HS-5 (cell line): ENCODE measurements at places on chromosomes 1 and 21.

DNA sequence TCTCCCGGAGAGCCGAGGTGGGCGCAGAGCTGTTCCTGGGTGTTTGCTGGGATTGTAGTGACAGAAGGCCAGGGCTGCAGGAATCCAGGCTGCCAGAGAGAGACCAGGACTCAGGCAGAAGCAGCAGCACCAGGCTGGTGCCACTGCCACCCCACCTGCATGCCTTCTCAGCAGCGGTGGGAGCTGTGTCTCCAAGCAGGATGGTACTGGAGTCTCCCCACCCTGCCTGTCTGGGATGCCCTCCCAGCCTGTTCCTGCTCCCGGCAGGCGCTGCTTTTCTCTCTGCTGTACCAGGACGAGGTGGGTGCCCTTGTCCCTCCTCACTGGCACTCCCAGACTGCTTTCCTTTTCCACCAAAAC, 4.5 kb upstream of the HES4 start:
- no peak for DNase-seq

GRCh38 chr1:203640723-203641502, 14.3 kb downstream of the ATP2B4 start:
- no peak for DNase-seq

DNA sequence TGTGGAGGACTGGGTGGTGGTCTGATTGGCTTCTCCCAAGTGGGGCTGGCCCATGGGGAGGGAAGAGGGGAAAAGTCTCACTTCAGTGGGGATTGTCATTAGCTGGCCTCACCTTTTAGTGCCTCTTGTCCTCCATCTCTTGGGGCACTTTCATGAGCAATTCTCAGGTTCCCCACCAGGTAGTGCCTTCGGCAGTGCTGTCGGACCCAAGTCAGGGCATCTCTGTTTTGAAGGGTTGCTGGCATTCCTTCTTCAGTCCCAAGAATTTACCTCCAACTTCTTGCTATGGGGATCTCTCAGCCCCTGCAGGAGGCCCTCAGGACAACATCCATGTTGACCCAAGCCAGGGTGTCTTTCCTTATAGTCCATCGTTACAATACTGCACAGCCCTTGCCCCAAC, 54.7 kb upstream of the F3 start:
- no peak for DNase-seq

- DNase-seq = no peak
Observed at GRCh38 chr1:42660907-42661500, 2.8 kb downstream of the PPIH start.

DNA sequence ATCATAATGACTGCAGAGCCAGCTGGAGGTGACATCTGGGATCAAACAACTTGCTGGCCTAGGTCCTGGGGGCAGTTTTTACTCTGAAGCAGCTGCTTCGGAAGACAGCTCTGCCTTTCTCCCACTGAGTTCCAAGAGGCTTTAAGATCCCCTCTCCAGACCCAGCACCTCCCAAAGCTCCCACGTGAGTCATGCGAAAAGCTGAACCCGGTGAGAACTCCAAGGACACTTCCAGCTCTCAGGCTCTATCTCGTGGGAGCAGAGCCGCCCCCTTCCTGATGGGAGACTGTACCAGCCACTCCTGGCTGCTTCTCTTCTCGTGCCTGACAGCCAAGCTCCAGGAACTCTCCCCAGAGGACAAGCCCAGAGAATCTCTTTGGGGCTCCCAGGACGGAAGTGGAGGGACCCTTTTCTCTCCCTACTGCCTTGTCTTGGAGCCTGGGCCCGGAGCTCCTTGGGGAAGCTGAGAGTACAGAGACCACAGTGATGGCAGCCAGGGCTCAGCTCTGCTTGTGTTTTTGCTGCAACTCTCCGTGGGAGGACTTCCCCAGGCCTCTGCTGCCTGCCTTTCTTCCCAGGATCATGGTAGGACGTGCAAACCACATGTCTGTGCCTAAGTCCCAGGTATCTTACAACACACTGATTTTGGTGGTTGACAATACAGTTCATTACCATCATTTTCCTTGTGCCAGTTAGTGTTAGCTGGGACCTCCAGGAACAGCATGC, 40.6 kb downstream of the STUM start:
- no peak for DNase-seq

DNA sequence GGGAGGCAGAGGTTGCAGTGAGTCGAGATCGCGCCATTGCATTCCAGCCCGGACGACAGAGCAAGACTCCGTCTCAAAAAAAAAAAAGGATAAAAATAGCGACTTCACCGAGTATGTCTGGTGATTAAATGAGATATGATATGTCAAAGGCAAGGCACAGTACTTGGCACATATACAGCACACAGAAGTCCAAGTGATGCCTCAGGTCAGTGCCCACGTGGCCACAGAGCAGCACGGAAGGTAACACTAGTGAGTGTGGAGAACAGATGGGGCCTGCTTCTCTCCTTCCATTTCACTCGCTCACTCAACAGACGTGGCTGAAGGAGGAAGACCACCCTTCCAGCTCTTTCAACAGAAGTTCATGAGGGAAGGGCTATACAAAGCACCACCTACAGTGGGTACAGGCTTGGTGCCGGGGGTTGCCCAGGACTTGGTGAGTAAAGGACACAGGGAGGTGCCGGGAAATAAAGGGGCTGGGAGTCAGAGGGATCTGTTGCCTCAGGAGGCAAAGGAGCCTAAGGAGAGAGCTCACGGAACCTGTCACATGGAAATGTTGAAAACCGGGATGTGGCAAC, 8.9 kb downstream of the CSRP1 start:
- DNase-seq = no peak

GRCh38 chr1:76066394-76066793, 8.2 kb upstream of the ST6GALNAC3 start:
- peak; percentile 25 for DNase-seq

DNA sequence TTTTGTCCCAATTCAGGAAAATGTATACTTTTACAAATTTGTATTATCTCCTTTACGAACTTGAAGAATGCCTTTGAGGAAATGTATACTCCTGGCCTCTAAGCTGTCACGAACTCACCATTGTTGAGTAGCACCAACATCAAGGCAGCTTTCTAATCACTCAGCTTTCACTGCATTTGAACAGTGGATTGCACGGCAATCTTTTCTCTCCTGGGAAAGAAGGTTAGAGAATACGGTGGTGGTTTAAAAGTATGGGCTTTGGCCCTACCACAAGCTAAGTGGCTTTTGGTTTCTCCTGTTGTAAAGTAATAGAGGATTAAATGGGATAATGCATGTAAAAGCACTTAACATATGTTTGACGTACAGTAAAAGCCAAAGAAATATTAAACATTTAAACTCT, 57.8 kb downstream of the CNST start:
- no peak for DNase-seq

DNA sequence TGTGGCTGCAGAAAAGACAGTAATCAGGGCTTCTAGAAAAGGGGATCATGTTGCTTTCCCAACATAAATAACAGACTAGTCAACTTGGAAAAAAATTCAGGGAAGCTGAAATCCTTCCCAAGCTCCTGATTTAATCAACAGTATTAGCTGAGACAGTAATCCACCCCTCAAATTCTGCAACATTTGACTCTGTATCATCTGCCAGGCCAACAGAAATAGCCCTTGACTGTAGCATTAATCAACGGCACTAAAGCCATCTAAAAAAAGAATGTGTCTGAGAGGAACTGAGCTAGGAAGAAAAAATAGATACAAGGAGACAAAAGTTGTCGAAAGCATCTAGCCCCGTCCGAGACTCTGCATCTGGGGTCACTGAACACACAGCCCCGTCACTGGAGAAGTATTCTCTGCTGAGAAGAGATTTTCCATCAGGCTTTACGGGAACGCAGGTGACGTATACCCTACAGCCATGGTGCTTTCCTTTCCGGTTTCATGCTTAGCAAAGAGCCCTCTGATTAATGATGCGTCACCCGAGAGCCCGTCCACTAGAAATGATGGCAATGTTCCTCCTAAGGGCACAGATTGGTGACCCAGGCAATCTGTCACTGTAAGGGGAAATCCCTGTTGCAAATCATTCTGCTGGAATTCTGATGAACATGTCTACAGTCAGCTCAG, 42.1 kb upstream of the TP53BP2 start:
- peak; percentile 99 for DNase-seq

DNA sequence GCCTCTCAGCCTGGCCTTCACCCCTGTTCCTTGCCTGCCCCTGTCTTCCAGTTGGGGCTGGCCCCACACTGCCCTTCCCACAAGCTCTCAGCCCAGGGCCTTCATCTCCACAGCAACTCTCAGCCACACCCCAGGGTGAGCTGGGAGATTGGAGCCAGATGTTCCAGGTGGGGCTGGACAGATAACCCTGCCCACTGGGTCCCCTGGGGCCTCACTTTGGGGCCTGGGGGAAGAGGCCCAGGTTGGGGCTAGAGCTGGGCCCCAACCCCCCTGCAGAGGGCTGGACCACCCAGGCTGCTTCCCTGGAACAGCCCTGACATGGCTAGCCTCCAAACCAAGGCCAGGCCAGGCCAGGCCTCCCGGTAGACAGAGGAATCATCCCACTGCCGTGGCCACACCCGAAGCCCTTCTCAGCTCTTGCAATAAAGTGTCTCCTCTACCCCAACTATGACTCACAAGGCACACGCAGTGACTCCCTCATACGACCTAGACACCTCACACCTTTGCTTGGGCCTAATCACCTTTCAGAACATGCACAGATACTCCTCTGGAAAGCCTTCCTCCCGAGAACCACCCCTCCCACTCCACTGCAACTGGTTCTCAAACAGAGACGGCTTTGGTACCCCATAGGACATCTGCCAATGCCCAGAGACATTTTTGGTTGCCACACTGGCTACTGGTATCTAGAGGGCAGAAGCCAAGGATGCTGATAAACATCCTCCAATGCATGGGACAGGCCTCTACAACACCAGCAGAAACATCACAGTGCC, 22.2 kb downstream of the SLC2A1 start:
- DNase-seq = peak; percentile 79

DNA sequence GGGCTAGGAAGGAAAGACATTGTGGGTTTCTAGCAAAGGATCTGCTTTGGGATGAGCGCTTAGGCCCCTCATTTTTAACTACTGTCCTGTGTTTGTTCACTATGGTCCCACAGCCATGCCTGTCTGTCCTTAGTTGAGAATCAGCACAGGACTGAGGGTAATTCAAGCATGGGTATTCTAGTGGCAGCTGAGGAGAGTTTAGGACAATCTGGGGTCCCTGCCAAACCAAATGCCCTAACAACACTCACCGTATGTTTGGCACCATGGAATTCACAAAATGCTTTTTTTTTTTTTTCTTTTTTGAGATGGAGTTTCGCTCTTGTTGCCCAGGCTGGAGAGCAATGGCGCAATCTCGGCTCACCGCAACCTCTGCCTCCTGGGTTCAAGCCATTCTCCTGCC, 10.4 kb downstream of the ARHGEF11 start:
- no peak for DNase-seq

GRCh38 chr1:6501279-6501813, 9.9 kb upstream of the PLEKHG5 start:
- no peak for DNase-seq

GRCh38 chr1:95088303-95088702, 15.6 kb upstream of the ALG14 start:
- no peak for DNase-seq

GRCh38 chr1:100391675-100392074, 39.4 kb downstream of the CDC14A start:
- DNase-seq = no peak

- no peak for DNase-seq
Observed at GRCh38 chr1:172390683-172391551, 29.6 kb upstream of the C1orf105 start.

DNA sequence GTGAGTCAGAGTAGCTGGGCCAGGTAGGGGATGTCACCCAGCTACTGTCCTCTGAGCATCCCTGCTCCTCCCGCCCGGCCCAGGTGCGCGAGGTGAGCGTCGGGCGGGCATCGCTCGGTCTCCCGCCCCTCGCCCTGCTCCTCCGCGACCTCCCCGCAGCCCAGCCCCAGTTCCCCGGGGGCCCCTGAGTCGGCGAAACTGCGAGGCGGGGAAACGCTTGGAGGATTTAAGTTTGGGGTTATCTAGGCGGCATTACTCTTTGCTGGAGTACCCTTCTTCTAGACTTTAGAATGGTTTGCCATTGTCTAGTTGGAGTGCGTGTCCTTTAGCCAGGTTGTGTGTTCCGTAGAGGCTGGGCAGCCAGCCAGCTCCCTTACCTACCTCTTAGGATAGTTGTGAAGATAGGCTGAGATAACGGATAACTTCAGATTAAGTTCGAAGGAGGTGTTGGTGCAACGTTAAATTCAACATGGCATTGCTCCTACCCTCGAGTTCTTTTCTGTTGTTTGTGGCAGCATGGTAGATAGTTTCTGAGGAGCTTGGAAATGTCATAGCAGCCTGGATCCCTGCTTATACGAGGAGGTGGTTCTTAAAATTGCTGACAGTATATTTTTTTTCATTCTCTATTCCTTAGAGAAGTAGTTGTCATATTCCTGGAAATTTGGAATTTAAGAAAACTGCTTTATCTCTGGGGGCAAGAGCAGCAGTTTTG, 697 bp downstream of the AGO3 start:
- DNase-seq = no peak

GRCh38 chr1:204075139-204075521, 2.2 kb downstream of the SOX13 start:
- DNase-seq = no peak

- no peak for DNase-seq
Observed at GRCh38 chr1:225917101-225917500, 6.9 kb downstream of the PYCR2 start.

DNA sequence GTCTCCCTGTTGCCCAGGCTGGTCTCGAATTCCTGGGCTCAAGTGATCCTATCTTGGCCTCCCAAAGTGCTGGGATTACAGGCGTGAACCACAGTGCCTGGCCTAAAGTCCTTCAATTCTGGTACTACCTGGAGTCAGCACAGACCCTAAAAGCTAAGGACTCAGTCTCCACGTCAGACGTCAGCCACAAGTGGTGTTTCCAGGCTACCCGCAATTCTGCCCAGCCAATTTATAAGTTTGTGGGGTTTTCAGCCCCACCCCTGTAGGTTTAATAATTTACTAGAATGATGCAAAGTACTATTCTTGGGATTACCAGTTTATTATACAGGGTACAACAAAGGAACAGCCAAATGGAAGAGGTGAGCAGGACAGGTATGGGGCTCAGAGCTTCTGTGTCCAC, 10.6 kb upstream of the DIP2A start:
- no peak for DNase-seq

- DNase-seq = no peak
Observed at GRCh38 chr21:35861661-35862060, 198.7 kb downstream of the SETD4 start.

- DNase-seq = no peak
Observed at GRCh38 chr21:43849532-43850299, 15.3 kb upstream of the AGPAT3 start.

GRCh38 chr1:210294999-210295745, 33.5 kb upstream of the HHAT start:
- no peak for DNase-seq

DNA sequence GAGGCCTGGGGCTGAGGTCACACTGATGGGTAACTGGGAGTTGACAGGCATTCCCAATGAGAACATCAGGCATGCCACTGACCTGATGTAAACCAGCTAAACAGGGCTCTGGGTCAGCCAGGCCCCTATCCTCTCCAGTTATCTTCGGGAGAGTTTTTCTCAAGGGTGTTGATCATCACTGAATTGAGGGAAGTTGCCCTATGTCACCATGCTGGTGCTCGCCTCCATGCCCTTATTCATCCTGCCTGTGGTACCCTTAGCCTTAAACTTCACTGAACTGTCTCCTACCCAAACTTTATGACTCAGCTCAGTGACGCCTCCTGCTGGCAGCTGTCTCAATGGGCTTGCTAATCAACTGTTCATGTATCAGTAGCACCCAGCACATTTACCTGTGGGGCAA, 80.7 kb upstream of the TNR start:
- DNase-seq = no peak

- DNase-seq = no peak
Observed at GRCh38 chr1:114342376-114342775, 168.6 kb downstream of the TRIM33 start.
